ENCODE measurements at places on chromosomes 12 and 14.

- DNase-seq: no peak
These were observed 258.1 kb downstream of the PCNX1 start for GRCh38 chr14:71165121-71166031.

DNA sequence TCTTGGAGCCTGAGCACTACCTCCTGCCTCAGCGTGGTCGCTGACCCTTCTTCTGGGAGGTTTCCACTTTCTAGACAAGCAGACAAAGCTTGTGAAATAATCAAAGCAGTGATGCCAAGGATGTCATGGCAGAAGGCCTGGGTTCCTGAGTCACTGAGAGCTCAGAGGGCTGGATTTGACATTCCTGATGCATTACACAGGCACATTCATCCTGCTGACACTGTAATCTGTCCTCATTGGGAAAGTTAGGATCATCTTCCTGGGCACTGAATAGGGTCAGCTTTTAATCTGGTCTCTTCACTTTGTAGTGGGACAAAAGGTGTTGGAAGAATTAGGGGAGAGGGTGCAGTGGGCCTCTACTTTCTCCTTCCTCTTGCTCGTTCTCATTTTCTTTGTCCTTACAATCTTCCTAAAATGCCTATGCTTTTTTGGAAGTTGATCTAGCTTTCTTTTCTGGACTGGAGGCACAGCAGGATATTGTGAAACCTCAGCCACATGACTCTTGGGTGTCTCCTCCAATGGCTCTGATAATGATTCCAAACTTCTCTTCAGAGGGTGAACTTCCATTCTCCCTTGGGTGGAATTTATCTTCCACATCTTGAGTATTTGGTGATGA lies 29.6 kb downstream of the EEA1 start:
- DNase-seq: no peak

DNA sequence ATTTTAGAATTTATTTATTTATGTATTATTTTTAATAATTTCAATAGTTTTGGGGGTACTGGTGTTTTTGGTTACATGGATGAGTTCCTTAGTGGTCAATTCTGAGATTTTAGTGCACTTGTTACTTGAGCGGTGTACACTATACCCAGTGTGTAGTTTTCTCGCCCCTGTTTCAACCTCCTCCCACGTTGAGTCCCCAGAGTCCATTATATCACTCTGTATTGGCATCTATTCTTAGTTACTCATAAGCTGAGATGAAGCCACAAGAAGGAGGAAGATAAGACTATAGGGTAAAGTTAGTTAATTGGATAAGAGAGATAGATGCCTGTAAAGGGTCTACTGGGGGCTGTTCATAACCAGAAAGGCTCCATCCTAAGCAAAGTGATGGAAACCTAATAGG lies 4.0 kb downstream of the C1S start:
- DNase-seq: no peak

GRCh38 chr14:35940291-35940690 lies 114.2 kb downstream of the BRMS1L start:
- no peak for DNase-seq

DNA sequence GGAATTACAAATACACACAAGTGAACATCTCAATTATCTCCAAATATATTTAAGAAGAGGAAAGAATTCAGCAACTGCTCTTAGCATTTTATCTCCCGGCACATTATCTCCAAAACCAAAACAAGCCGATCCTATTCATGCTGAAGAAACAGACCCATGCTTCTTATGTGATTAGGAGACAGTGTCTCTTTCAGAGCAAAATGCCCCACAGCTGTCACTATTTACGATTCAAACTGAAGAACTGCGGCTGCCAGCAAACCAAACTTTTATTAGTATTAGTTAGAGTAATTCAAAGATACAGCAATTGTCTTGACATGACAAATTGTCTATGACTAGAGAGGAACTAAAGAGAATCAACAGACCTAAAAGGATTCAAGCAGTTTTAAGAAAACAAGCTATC lies 79.4 kb downstream of the SETD3 start:
- DNase-seq: peak; percentile 34

DNA sequence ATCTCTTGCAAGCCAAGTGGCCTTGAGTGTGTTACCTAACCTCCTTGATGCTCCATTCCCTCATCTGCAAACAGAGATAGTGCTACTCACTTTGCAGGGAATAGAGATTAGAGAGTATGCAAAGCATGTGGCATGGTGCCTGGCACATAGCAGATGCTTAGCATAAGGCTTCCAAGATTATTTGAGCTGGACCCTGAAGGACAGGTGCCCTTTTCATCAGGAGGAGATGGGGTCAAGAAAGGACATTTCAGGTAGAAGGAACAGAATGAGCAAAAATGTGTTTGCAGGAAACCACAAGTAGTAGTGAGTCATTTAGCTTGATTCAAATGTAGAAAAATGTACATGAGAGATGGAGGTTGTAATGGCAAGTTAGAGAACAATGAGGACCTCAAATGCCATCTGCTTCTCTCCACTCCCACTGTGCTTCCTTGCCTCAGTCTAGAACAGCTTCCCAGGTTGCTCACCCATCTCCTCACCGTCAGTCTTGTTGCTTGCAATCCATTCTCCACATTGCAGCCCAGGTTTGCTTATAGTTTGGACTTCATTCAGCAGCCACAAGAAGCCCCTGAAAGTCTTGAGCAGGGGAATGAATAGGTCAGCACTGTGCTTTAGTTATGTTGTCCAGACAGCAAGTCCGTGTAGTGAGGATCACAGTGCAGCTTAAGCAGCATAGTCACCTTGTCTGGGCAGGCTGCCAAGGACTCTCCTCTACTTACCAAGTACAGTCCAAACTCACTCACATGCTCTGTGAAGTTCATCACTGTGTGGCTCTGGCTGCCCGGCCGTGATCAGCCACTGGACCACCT lies 536.3 kb upstream of the CCDC196 start:
- peak; percentile 79 for DNase-seq

DNA sequence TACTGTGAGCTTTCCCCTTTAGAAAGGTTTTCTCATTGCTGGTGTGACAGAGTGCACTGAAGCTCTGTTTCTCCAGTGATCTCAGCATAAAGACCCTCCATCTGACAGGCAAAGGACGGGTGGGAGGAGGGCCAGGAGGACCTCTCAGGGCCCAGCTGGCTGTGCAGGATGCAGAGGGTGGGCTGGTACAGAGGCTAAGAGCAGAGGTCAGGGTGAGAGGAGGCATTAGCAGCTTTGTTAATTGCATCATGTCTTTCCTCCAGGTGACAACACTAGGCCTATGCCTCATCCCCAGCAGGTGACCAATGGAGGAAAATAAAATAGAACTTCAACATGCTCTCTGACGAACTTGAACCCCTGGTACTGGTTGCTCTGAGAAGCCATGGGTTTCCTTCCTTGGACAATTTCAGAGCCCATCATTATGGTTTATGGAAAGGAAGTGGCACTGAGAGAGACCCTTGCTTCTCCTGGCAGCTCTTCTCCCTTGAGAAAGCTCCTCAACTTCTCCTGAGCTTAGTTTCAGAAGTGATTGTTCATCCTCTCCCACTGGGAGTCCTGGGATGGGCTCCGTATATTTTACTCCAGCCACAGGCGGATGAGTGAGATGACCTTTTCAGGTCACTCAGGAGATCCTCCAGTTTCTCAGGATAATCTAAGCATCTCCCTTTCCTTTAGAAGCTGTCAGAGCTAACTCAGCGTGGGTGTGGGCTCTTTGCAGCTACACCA lies 45.8 kb upstream of the ATP23 start:
- DNase-seq: no peak

DNA sequence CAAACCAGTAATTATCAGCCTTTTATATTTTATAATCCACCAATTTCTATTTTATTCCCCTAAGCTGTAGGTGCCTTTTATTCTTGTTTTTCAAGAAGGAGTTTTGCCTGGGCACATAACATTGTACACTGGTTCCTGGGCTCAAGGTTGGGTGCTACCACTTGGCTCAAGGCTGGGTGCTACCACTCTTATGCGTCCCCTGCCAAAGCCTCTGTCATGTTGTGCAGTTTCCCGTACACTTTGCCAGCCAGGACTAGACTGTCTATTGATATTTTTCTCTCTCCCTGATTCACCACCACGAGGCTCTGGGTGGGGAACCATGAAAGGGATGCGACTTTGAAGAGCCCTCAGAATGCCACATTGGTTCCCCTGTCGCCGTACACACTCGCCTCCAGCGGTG lies 52.5 kb upstream of the VASH1 start:
- no peak for DNase-seq

- no peak for DNase-seq
These were observed 26.2 kb upstream of the LRRK2 start for GRCh38 chr12:40198601-40199000.

- DNase-seq: no peak
These were observed 15.6 kb downstream of the RCOR1 start for GRCh38 chr14:102608064-102608446.

GRCh38 chr12:126706300-126706699 lies 1560.7 kb upstream of the TMEM132C start:
- no peak for DNase-seq

GRCh38 chr12:48296586-48297282 lies 54.0 kb downstream of the ZNF641 start:
- DNase-seq: peak; percentile 91

- DNase-seq: no peak
These were observed 1.3 kb upstream of the NGB start for GRCh38 chr14:77272261-77272660.

DNA sequence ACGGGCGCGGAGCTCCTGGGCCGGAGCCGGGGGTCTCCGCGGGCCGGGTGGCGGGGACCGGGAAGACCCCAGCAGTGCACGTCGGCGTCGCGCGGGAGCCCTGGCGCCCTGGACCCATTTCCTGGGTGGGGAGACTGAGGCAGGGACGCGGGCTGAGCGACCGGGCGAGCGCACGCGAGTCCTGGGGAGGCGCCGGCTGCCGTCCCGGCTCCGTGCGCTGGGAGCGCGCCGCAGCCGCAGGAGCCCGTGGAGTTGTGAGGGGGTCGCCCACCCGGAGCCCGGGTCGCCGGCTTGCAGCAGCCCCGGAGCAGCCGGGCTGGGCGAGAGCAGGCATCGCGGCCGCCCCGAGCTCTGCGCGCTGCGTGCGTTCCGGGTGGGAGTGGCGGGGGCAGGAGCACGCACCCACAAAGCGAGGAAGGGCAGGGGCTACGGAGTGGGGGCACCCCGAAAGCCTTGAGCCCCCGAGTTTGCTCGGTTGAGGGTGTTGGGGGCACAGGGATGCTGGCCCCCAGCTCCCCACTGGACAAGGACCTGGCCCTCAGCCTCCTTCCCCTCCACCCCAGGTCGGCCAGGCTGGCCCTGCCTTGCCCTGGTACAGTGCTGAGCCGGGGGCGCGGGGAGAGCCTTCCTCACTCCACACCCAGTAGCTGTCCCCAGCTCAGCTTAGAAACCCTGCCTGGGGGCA lies 620 bp downstream of the MMP17 start:
- no peak for DNase-seq

GRCh38 chr12:69739287-69740191 lies 879 bp downstream of the RAB3IP start:
- peak; percentile 46 for DNase-seq

Data from hematopoietic multipotent progenitor cell treated with erythropoietin and hydrocortisone succinate and interleukin-3 and kit ligand, for 8 days (in vitro differentiated cells).